NCI-H2081 (cell line): ENCODE measurements at places on chromosomes 6 and 20.

DNA sequence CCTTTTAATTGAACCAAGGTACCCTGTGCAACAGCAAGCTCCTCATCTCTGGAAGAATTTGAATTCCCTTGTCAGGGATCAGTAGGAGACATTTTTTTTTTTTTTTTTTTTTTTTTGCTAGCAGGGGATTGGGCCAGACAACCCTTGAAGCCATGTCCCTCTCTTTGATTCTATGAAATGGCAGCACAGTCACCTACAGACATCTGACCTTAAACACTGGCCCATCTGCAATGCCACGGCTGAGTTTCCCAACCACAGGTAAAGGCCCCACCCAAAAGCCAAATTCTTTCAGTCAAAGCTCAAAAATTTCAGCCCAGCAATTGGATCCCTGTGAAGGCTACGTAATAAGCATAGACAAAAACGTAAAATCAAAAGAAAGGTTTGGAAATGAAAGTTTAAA is 94.2 kb downstream of the FYN start:
- DNase-seq: no peak

DNA sequence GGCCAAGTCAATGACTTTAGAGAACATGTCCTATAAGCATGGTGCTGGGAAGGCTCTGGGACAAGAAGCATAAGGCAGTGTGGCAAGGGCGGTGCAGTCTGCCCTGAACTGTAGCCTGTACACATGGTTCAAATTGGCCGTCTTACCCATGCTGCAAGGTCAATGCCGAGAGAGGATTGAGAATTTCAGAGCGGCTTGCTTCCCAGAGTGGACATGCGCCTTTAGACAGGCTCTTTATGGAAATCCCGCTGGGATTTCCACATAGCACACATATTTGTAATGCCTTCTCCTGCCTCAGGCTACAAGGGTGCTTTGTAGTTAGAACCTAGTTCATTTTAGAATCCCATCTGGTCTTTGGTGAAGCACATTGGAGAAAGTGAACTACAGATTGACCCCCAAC is 36.1 kb upstream of the CEP162 start:
- DNase-seq: no peak

GRCh38 chr6:85255661-85256060 is 194.2 kb upstream of the NT5E start:
- no peak for DNase-seq

DNA sequence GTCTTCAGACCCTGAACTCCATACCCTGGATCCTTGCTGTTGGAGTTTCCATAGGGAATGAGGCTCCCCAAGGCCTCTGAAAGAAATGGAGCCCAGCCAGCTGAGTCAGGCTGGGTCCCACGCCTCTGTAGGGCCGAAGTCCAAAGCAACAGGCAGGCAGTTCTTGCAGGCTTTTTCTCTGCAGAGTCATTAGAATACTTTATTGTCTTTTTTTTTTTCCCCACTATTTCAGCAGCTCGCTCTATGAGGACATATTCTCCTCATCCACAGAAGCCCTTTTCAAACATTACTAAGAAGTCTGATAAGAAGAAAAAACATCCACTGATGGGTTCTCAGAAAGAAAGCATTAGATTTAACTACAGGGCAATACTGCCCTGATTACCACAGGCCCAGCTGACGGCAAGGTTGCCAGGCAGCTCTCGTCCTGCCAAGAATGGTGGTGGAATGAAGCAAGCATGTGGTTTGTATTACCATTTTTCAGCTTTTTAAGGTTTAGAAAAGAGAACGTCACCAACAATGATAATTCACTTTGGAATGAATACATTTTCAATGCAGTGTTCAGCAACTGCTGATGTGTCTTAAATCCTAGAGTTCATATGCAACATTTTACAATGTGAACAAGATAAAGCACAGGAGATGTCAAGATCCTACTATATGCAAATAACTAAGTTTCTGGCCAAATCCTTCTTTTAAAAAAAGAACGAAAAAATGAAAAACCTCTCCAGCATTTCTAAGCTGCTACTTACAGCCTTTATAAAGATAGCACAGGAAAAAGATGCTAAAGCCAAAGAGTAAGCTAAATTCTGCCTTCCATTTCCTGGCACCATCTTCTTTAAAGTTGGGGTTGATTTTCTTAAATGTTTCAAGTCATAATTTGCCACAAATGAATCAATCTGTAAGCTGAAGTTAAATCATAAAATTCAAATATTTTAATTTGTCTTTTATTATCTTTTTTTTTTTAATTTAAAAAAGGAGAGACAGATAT is 223.6 kb upstream of the CITED2 start:
- DNase-seq: no peak

GRCh38 chr6:33661106-33661838 is 40.1 kb downstream of the ITPR3 start:
- DNase-seq: peak; percentile 14

DNA sequence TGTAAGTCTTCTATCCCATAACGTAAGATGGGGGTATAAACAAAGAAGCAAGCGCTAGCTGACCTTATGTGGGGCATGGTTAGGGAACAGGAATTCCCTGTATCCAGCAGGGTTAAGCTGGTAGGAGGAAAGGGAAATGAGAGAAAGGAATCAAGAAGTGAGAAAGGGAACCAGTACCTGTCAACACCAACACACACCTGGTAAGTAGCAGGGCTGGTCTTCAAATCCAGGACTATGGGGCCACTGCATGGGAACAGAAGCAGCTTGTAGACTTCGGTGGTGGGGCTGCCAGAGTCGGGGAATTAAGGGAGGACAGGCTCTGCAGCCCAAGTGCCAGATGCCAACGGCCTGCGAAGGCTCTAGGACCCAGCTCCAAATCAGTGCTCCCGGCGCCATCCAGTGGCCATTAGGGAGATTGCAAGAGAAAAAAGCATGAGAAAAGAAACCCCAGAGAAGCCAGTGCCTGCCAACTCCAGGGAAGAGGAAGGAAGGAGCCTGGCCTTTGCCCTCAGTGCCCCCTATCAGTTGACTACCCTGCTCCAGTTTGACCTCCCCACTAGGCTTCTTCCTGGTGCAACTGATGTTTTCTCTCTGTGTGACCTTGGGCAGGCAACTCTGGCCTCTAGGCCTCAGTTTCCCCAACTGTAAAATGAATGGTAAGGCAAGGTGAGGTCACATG is 15.8 kb upstream of the RBPJL start:
- peak; percentile 70 for DNase-seq

DNA sequence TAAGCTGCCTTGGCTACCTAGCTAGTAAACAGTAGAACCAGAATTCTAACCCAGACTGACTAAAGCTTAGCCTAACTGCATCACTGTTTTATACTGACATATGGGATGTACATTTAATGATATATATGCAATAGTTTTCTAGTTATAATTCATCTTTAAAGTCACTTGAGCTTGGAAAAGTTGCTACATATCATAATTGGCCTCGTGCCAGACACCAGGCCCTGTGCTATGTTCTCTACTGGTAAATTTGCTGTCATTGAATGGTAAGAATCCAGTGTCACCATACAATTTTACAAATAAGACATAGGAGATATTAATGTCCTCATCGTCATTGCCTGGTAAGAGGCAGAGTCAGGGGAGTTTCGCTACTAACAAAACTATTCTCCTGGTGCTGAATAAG is 396.8 kb downstream of the CDKAL1 start:
- no peak for DNase-seq

DNA sequence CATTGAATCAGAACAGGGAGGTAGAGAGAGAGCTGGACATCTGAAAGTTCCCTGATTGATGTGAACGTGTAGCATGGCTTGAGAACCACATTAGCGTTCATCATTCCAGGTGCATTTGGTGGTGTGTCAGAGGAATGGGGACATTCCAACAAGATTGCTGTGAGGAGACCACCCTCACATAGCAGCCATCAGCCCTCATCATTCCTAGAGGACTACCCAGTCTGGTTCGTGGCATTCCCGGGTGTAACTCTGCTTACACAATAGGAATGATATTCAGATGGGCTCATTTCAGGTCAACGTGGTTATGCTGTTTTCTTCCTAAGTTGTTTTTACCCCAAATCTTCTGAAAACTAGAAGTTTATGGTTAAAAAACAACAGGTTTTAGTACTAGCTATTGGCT is 62.2 kb upstream of the KLHL31 start:
- no peak for DNase-seq

DNA sequence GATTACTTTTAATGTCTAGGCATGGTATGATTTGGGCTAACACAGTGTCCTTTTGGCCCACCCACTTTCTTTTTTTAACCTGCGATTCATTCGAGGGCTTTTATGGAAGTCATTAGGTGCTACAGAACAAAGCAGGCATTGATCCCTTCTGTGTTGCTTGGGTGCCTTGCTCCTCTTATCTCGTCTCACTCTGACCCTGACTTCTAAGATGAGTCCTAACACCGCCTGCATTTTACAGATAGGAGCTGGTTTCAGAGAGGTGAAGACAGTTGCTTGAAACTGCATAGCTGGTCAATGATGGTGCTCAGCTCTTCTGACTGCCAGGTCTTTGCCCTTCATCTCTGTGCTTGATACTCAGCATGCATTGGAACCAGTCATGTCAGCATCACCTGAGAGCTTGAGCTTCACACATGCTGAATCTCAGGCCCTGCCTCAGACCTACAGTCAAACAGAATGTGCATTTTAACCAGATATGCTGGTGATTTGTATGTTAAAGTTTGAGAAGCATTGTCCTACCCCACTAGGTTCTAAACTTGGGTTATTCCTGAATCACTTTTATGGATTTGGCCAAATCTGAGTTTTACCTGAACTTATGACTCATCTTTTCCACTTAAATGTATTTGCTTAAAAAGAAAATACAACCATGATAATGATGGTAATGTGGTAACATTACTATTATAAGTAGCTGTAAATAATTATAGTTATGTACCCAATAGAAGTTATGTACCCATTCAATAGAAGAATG is 142.3 kb downstream of the PLCB4 start:
- DNase-seq: no peak
